Osteoblast (primary cell): ENCODE measurements at places on chromosomes 6 and 20. TPM values are rescaled to one million over a fixed set of nuclear protein-coding genes. Genes with fewer than 3 reads are reported as not detected.

DNA sequence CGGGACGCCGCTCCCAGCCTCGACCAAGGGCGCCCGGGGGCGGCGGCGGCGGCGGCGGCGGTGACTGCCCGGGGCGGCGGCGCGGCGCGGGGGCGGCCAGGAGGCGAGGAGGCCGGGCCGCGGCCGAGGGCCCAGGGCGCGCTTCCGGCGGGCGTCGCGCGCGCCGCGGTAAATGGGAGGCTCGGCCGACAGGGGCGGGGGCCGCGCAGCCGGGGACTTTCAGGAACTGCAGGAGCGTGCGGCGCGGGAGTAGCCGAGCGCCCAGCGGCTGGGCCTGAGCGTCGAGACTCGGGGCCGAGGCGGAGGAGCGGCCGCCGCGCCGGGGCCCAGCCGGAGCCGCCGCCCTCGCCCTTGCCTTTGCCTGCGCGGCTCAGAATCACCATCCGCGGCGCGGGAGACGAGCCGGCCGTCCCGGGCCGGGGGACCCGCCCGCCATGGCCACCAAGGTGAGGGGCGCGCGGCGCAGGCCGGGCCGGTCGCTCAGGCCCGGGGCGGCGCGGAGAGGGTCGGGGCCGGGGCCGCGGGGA lies at the start of gene SNX9:
Gene SNX9 (plus strand): TSS at position 246 of the 527 bp plus-strand sequence. CDS start 189 bp downstream, at position 435.
- no peaks in the 10 kb centered on the region for H3K27me3 ChIP-seq
- H3K27ac ChIP-seq: peak within 1 kb of the TSS; percentile 85
- H3K4me1 ChIP-seq: peaks cover 14% of the 10 kb centered on the region
- DNase-seq: peak; percentile 97
- peak within 1 kb of the TSS; percentile 78 for H3K4me3 ChIP-seq
- H3K36me3 ChIP-seq: no peaks in the 10 kb centered on the region

GRCh38 chr20:34522969-34523871 lies 7.0 kb downstream of the DYNLRB1 start:
- H3K4me3 ChIP-seq: peak overlapping the region; percentile 10
- peaks cover 44% of the 10 kb centered on the region for H3K4me1 ChIP-seq
- DNase-seq: peak; percentile 69

Gene ZNF184
- 9.8 and 10.0 TPM in 2 replicates for total RNA-seq

Gene TRIM40
- total RNA-seq: not detected in 2 replicates

DNA sequence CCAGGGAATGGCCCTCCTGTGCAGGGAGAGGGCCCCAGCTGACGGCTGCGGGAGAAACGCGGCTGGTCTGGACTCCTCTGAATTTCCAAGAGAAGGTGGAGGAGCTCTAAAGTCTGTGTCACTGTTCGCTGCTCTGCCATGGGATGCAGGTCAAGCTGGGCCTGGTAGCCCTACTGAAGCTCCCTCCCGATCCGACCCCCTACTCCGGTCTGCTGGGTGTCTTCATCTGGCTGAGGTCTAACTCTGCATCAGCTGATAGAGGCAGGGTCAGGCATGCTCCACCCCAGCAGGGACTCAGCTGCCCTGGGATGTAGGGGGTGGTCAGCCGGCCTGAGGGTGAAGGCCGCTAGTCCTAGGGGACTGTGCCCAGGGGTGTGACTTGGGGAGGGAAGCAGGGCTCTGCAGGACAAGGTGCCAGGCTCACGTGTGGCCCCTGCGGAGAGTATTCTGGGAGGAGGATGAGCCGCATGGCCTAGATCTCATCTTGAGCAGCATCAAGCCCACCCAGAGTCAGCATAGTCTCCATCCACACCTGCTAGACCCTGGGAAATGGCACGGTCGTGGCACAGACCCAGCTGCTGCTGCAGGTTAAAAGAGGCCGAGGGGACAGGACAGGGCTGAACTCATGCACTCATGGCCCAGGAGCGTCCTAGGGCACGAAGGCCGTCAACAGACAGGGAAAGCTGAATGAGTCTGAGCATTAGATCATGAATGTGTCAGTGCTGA lies 1.4 kb downstream of the CST3 start:
- H3K27me3 ChIP-seq: no peaks in the 10 kb centered on the region
- peaks cover 13% of the 10 kb centered on the region for H3K4me1 ChIP-seq
- H3K4me3 ChIP-seq: peak overlapping the region; percentile 90
- peaks cover 20% of the 10 kb centered on the region for H3K36me3 ChIP-seq

GRCh38 chr6:168664956-168665355 lies 224.0 kb downstream of the SMOC2 start:
- H3K4me1 ChIP-seq: no peaks in the 10 kb centered on the region
- no peaks in the 10 kb centered on the region for H3K27me3 ChIP-seq
- no peak overlapping the region for H3K4me3 ChIP-seq
- no peak overlapping the region for H3K27ac ChIP-seq

Gene PHF1
- total RNA-seq: 25.9 and 30.8 TPM in 2 replicates

GRCh38 chr6:116402108-116402937 lies 31.6 kb downstream of the DSE start:
- no peak overlapping the region for H3K27ac ChIP-seq
- DNase-seq: no peak
- H3K4me1 ChIP-seq: peaks cover 73% of the 10 kb centered on the region
- H3K36me3 ChIP-seq: peaks cover 10% of the 10 kb centered on the region
- no peak overlapping the region for H3K4me3 ChIP-seq
- H3K27me3 ChIP-seq: no peaks in the 10 kb centered on the region

Gene PTCRA
- total RNA-seq: not detected in 2 replicates

- no peak for DNase-seq
- H3K27ac ChIP-seq: no peak overlapping the region
- H3K4me1 ChIP-seq: no peaks in the 10 kb centered on the region
- H3K4me3 ChIP-seq: no peak overlapping the region
- H3K27me3 ChIP-seq: no peaks in the 10 kb centered on the region
These were observed 96.3 kb upstream of the QKI start for GRCh38 chr6:163318071-163318786.

- DNase-seq: no peak
- peak overlapping the region; percentile 56 for H3K27ac ChIP-seq
- H3K27me3 ChIP-seq: no peaks in the 10 kb centered on the region
These were observed 26.3 kb downstream of the ELOVL5 start for GRCh38 chr6:53322188-53323029.

DNA sequence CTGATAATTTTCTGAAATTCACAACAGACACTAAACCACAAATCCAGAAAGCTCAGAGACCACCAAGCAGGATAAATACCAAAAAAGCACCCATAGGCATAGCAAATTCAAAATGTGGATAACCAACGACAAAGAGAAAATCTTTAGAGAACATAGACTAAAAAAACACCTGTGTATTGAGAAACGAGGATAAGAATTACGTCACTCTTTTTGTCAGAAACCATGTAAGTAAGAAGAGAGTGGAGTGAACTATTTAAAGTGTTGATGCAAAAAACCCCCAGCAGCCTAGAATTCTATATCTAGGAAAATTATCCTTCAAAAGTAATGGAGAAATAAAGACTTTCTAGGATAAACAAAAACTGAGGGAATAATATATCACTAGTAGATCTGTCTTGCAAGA lies 126.9 kb upstream of the SCGN start:
- H3K4me3 ChIP-seq: no peak overlapping the region
- H3K27ac ChIP-seq: no peak overlapping the region

DNA sequence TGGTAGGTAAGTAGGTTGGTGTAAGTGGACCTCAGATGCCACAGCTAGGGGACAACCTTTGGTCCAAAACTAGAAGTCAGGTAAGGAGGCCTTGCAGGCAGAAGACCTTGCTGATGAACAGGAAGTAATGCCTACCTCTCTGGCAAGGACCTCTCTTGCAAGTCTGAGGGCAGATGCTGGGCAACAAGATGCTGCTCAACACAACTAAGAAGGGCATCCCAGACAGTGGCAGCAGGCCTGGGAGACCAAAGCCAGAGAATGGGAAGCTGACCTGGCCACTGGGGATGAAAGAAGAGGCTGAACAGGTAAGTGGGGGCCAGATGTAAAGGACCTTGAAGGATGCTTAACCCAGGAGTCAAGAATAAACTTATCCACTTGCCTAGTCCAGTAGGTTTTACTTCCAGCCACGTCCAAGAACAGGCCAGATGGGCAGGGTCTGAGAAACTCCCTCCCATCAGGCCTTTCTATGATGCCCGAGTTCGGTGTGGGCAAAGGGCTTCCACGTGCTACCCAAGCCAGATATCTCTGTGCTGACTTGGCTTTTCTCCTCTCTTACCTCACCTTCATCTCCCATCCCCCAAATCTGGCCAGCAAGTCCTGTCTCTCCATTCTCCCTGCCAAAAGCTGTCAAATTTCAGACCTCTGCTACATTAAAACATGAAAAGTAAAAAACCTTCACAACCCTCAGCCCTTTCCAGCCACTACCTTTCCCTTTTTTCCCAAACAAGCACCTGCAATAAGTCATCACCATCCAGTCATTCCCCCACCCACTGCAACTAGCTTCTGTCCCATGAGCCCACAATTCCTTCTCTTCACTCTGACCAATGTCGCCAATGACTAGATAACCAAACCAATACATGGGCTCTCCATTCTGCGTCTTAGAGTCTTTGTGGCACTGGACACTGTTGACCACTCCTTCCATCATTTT lies 11.5 kb upstream of the PLCG1 start:
- H3K36me3 ChIP-seq: peaks cover 55% of the 10 kb centered on the region
- H3K4me3 ChIP-seq: no peak overlapping the region
- H3K27ac ChIP-seq: no peak overlapping the region

GRCh38 chr6:10511477-10511876 lies 9.7 kb upstream of the GCNT2 start:
- DNase-seq: no peak
- H3K27ac ChIP-seq: no peak overlapping the region
- no peaks in the 10 kb centered on the region for H3K4me1 ChIP-seq
- H3K4me3 ChIP-seq: no peak overlapping the region
- H3K36me3 ChIP-seq: no peaks in the 10 kb centered on the region

Gene DDX43
- total RNA-seq: 5.0 and 8.7 TPM in 2 replicates

Gene DNMT3B
- 2.4 and 2.5 TPM in 2 replicates for total RNA-seq

Gene BPIFB2
- total RNA-seq: not detected in 2 replicates

Gene CYP21A2
- under 0.01 and 0.72 TPM in 2 replicates for total RNA-seq

Gene RAET1E
- total RNA-seq: 0.36 and 0.88 TPM in 2 replicates
